ENCODE measurements at places on chromosomes 6 and 20. TPM values are rescaled to one million over a fixed set of nuclear protein-coding genes. Genes with fewer than 3 reads are reported as not detected.

GRCh38 chr6:33683576-33684427 is 27.7 kb downstream of the UQCC2 start:
- H3K4me3 ChIP-seq = no peak overlapping the region
- no peaks in the 10 kb centered on the region for H3K36me3 ChIP-seq
- H3K27me3 ChIP-seq = no peaks in the 10 kb centered on the region
- no peak overlapping the region for H3K27ac ChIP-seq
- DNase-seq = peak; percentile 33

- H3K36me3 ChIP-seq = peaks cover 56% of the 10 kb centered on the region
- no peak overlapping the region for H3K27ac ChIP-seq
- no peaks in the 10 kb centered on the region for H3K27me3 ChIP-seq
- DNase-seq = no peak
- H3K4me3 ChIP-seq = no peak overlapping the region
Observed at GRCh38 chr6:89775150-89775549, 44.4 kb downstream of the MDN1 start.

- no peaks in the 10 kb centered on the region for H3K27me3 ChIP-seq
- no peaks in the 10 kb centered on the region for H3K4me1 ChIP-seq
- no peak overlapping the region for H3K27ac ChIP-seq
Observed at GRCh38 chr20:1528811-1529210, 28.7 kb downstream of the SIRPD start.

- no peak for DNase-seq
- peaks cover 43% of the 10 kb centered on the region for H3K36me3 ChIP-seq
- no peak overlapping the region for H3K4me3 ChIP-seq
- H3K27ac ChIP-seq = no peak overlapping the region
- H3K4me1 ChIP-seq = no peaks in the 10 kb centered on the region
Observed at GRCh38 chr6:47592131-47592840, 106.1 kb upstream of the ADGRF4 start.

DNA sequence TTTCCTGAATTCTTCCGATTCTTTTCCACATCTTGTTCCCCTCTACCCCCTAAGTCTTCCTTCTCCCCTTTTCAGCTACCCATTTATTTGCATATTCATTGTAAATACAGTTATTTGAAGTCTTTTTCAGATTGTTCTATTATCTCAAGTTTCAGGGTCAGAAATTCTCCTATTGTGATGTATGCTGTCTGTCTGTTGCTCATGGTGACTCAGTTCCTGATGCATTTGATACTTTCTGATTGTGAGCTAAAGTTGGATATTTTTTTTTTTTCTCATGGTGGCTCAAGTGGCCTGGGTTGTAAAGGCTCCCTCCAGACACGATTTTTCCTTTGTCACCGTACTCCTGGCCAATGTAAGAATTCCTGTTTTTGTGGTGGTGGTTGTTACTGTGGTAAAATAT is 4.9 kb upstream of the PI16 start:
- H3K36me3 ChIP-seq = no peaks in the 10 kb centered on the region
- no peaks in the 10 kb centered on the region for H3K4me1 ChIP-seq
- H3K4me3 ChIP-seq = no peak overlapping the region
- no peaks in the 10 kb centered on the region for H3K27me3 ChIP-seq

DNA sequence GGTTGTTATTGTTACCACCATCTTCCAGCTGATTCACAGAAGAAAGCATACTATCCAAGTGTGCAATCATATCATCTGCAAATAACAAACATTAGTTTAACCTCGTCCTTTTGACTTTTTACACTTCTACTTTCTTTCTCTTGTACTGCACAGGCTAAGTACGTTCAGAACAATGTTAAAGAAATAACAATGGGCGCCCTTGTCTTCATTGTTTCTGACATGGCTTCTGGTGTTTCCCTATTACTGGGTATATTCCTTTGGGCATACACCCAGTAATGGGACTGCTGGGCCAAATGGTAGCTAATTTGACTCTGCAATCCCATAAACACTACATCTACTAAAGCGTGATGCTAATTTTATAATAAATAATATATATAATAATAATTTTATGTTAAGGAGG is 146.7 kb downstream of the GJA10 start:
- H3K4me3 ChIP-seq = no peak overlapping the region
- DNase-seq = no peak
- H3K27me3 ChIP-seq = no peaks in the 10 kb centered on the region

Gene SYNDIG1
- not detected for polyA plus RNA-seq

DNA sequence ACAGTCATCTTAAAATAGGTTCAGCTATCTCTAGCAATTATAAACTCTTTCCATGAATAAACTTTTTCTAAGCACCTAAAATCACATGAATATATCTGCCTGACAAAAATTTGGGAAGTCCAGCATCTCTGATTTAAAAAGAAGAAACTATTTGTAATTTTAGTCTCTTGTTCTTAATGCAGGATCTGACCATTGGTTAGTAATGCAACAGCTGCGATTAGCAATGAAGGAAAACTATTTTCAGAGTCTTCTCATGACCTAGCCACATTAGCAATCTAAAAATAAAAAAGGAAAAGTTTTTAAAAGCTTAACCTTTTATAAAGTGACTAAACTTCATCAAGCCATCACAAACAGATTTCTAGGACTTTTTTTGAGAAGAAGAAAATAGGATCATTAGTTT is 97.5 kb downstream of the PTPRK start:
- no peaks in the 10 kb centered on the region for H3K4me1 ChIP-seq
- no peak overlapping the region for H3K4me3 ChIP-seq
- DNase-seq = no peak
- H3K27me3 ChIP-seq = no peaks in the 10 kb centered on the region

DNA sequence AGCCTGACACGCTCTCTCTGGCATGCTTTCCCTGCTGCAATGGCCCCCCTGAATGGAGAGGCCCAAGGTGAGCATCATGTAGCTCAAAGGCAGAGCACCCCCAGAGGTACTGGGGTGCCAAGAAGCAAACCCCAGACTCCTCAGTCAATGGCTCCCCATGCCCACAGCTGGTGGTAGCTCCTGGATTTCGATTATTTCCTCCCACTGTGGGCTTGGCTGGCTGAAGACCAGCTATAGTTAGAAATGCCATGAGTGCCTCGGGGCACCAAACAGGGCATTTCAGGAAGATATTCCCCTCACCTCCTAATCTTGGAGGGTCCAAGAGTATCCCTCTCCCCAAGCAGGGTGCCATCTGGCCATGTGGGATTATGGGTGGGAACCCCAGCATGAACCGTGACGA is 16.8 kb downstream of the MAP1LC3A start:
- H3K27ac ChIP-seq = no peak overlapping the region
- H3K4me3 ChIP-seq = no peak overlapping the region
- H3K36me3 ChIP-seq = peaks cover 12% of the 10 kb centered on the region
- DNase-seq = no peak
- H3K4me1 ChIP-seq = no peaks in the 10 kb centered on the region

- H3K36me3 ChIP-seq = no peaks in the 10 kb centered on the region
- no peaks in the 10 kb centered on the region for H3K4me1 ChIP-seq
- no peak overlapping the region for H3K27ac ChIP-seq
- H3K27me3 ChIP-seq = no peaks in the 10 kb centered on the region
- no peak for DNase-seq
Observed at GRCh38 chr6:90835596-90836212, 248.8 kb upstream of the MAP3K7 start.

DNA sequence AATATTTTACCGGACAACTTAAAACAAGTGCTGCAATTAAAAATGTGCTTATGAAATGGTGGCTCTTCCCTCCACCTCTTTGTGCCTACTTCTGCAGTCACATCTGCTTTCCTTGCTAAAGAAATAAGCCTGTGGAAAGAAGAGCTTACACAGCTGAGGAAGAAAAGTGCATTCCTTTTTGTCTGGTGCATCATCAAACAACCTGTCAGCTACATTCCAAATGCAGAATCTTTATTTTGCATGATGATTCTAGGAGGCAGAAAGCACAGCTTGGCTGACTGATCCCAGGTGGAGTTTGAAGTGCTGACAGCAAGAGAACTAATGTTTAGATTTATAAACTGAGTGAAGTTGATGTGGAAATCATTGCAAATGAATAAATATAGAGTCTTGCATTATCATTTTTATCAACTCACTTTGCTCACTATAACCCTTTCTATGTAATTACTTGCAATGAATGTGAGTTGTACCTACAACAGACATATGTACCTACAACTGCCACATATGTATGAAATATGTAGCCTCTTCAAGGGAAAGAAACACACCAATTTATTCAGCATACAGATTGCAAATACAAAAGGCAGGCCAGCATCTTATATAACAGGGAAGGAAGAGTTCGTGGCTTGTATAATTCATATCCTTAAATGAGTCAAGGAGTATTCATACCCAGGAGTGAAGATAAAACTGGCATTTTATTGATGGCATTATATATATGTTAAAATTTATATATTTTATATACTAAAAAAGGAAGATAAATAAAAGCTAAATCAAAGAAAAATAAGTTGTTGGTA is 223.4 kb upstream of the MCHR2 start:
- no peaks in the 10 kb centered on the region for H3K27me3 ChIP-seq
- H3K4me3 ChIP-seq = no peak overlapping the region
- H3K27ac ChIP-seq = no peak overlapping the region
- DNase-seq = no peak

- no peak for DNase-seq
- no peaks in the 10 kb centered on the region for H3K27me3 ChIP-seq
- peak overlapping the region; percentile 27 for H3K27ac ChIP-seq
- H3K36me3 ChIP-seq = no peaks in the 10 kb centered on the region
- no peak overlapping the region for H3K4me3 ChIP-seq
Observed at GRCh38 chr6:167849846-167850459, 23.2 kb downstream of the AFDN start.

GRCh38 chr6:91697010-91697695 is 1110.3 kb upstream of the MAP3K7 start:
- no peaks in the 10 kb centered on the region for H3K36me3 ChIP-seq
- H3K4me3 ChIP-seq = no peak overlapping the region
- H3K4me1 ChIP-seq = no peaks in the 10 kb centered on the region
- no peaks in the 10 kb centered on the region for H3K27me3 ChIP-seq

DNA sequence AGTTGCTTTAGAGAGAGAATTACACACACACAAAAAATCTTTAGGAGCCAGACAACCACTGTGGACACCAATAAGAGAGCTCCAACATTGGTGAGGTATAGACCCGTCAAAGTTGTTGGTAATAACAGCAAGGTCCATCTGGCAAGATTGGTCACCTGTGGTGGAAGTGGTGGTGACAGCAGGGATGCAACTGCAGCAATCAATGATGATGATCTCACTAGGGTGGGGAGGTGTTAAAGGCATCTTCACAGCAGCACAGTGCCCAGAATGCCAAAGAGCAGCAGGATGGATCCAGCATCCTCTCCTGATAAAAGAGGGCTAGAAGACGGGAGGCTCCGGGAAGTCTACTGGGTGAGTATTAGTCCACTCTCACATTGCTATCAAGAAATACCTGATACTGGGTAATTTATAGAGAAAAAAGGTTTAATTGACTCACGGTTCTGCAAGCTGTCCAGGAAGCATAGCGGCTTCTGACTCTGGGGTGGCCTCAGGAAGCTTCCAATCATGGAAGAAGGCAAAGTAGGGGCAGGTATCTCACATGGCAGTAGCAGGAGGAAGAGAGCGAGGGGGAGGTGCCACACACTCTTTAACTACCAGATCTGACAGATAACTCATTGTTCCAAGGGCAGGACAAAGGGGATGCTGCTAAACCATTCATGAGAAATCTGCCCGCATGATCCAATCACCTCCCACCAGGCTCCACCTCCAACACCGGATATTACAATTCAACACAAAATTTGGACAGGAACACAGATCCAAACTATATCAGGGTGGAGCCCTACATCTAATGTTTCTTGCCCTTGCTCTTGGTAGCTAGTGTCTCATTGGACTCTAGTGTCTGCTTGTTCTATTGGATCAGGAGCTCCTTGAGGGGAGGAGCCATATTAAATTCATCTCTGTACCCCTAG is 48.9 kb downstream of the KLHL31 start:
- DNase-seq = no peak
- H3K36me3 ChIP-seq = no peaks in the 10 kb centered on the region
- no peaks in the 10 kb centered on the region for H3K4me1 ChIP-seq
- H3K27ac ChIP-seq = no peak overlapping the region

- H3K4me3 ChIP-seq = no peak overlapping the region
- no peaks in the 10 kb centered on the region for H3K36me3 ChIP-seq
- DNase-seq = no peak
- no peaks in the 10 kb centered on the region for H3K27me3 ChIP-seq
- H3K27ac ChIP-seq = no peak overlapping the region
Observed at GRCh38 chr6:39752835-39753724, 27.9 kb upstream of the KIF6 start.

- H3K36me3 ChIP-seq = no peaks in the 10 kb centered on the region
- no peak overlapping the region for H3K4me3 ChIP-seq
- H3K4me1 ChIP-seq = peaks cover 14% of the 10 kb centered on the region
- no peak for DNase-seq
- H3K27ac ChIP-seq = no peak overlapping the region
Observed at GRCh38 chr20:51955756-51956155, 153.4 kb upstream of the SALL4 start.

Gene TRIM31
- polyA plus RNA-seq = not detected

Gene MCHR2
- not detected for polyA plus RNA-seq

- no peaks in the 10 kb centered on the region for H3K27me3 ChIP-seq
- H3K36me3 ChIP-seq = no peaks in the 10 kb centered on the region
- no peaks in the 10 kb centered on the region for H3K4me1 ChIP-seq
- H3K4me3 ChIP-seq = no peak overlapping the region
- no peak overlapping the region for H3K27ac ChIP-seq
Observed at GRCh38 chr6:160430203-160430602, 82.0 kb downstream of the SLC22A3 start.

- no peak overlapping the region for H3K27ac ChIP-seq
- H3K36me3 ChIP-seq = no peaks in the 10 kb centered on the region
- no peak for DNase-seq
- H3K4me1 ChIP-seq = no peaks in the 10 kb centered on the region
- H3K27me3 ChIP-seq = peaks cover 79% of the 10 kb centered on the region
Observed at GRCh38 chr6:30168741-30169140, 5.4 kb downstream of the TRIM15 start.

- no peak overlapping the region for H3K4me3 ChIP-seq
- H3K4me1 ChIP-seq = no peaks in the 10 kb centered on the region
- H3K36me3 ChIP-seq = peaks cover 83% of the 10 kb centered on the region
- H3K27me3 ChIP-seq = no peaks in the 10 kb centered on the region
- no peak overlapping the region for H3K27ac ChIP-seq
- DNase-seq = no peak
Observed at GRCh38 chr6:160058603-160059215, 62.9 kb upstream of the SLC22A1 start.

Gene KCNK17
- not detected for polyA plus RNA-seq

- no peaks in the 10 kb centered on the region for H3K27me3 ChIP-seq
- DNase-seq = no peak
- no peaks in the 10 kb centered on the region for H3K36me3 ChIP-seq
- H3K4me3 ChIP-seq = no peak overlapping the region
- H3K27ac ChIP-seq = no peak overlapping the region
Observed at GRCh38 chr20:54004445-54004844, 65.9 kb downstream of the BCAS1 start.

GRCh38 chr6:49888742-49889431 is 22.6 kb upstream of the CRISP1 start:
- no peaks in the 10 kb centered on the region for H3K36me3 ChIP-seq
- no peaks in the 10 kb centered on the region for H3K4me1 ChIP-seq

All from SK-N-SH (cell line).